ENCODE measurements at places on chromosomes 5 and 9. TPM values are rescaled to one million over a fixed set of nuclear protein-coding genes. Genes with fewer than 3 reads are reported as not detected.

The DBH gene
- not detected for total RNA-seq

The GLRA1 gene
- not detected for total RNA-seq

GRCh38 chr5:150661821-150662596, 958 bp downstream of the MYOZ3 start:
- DNase-seq: no peak

The SLCO4C1 gene
- 4.8 TPM for total RNA-seq

The SLC9A3 gene
- 0.75 TPM for total RNA-seq

Measured in H9 (cell line).